PC-9 (cell line): ENCODE measurements at places on chromosomes 6 and 20.

DNA sequence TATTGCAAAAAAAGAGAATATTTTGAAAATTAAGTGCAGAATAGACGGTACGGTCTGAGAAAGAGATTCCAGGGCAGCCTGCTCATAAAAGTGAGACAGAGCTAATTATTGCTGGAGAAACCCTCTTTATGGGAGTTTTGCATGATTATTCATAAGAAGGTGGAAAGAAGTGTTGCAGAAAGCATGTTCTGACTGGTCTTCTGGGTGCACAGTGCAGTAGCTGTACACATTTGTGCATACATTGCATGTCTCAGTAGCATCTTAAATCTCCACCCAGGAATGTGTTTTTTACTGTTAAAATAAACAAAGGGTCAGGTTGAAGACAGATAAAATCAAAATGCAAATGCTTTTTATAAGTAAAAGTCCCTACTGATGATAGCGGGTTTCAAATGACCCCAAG is 1813.6 kb upstream of the DEFB115 start:
- no peak for DNase-seq

DNA sequence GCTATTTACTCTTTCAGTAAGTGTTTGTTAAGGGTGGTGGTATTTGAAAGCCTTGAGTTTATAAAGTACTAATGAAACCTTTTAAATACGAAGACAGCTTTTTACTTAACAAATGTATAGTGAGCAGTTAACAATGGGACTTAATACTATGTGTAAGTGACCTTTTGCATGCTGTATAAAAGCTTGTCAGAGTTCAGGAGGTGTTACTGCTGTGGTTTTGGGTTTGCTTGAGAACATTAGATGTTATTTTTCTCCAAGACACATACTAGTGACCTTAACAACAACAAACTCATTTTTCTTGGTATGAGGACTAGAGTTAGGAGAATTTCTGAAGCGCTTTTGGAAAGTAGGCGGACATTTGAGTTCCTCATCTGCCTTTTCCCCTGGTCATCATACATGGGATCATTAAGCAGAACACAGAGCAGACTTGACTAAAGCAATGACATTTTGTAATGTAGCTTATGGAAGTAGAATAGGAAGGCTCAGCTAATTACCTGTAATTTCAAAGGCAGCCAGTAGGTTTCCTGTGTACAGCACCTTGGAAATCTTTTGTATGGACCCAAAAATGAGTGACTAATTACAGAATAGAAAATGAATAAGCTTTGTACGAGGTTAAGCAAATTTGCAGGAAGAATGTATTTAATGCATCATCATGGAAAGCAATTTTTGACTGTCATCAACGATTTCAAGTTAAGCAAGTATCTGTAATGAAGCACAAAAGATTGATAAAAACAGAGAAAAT is 14.1 kb downstream of the CDYL start:
- no peak for DNase-seq

- no peak for DNase-seq
These were observed 35.2 kb upstream of the YWHAB start for GRCh38 chr20:44850272-44850671.

DNA sequence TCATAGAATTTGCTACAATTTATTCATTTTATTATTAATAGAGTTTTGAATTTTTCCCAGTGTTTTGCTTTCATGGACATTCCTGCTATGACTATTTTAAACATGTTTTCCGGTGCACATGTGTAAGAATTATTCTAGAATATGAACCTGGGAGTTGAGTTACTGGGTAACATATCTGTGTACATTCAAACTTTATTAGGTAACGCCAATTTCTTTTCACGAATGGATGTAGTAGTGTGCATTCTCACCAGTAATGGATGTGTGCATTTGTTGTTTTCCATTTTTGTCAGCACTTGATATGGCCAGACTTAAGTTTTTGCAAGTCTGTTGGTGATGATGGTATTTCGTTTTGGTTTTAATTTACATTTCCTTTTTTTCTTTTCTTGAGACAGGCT is 118.8 kb downstream of the CDKAL1 start:
- no peak for DNase-seq

DNA sequence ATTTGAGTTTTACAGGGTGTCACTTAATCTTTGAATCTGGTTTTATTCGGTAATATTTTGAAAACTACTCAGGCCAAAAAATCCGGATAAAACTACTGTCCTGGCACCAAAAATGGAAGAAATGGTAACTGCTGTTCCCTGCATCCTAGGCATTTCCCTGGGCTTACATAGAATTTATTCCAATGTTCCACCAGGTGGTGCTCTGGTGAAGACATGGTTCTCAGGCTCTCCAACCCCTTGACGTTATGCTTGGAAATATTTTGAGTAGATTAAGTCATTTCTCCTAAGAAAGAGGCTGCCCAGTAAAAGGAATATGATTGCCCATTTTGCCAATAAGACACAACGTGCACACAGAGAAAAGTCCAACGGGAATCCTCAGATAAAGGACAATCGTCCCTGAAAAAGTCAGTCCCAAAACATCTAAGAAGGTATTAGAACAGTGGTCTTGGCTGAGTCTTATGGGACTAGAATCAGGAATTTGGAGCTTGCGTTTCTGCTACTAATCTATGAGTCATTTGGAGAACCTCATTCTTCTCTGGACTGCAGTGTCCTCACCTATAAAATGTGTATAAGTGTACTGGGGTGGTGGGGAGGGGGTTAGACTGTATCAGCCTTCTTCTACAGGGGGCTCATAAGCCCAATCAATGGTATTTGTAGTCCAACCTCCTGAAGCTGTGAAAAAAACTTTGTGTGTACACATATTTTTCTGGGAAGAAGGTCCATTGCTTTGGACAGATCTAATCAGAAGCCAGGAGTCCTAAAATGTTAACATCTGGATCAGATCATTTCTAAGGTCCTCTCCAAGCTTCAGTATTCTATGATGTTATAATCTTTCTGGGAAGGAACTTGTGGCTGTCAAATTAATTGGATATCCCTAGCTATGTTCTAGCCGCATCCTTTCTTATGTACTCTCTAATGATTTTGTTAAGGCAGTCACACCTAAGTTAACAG is 131.0 kb upstream of the BMP2 start:
- DNase-seq: no peak

- no peak for DNase-seq
These were observed 401.5 kb upstream of the SASH1 start for GRCh38 chr6:147941143-147941542.

DNA sequence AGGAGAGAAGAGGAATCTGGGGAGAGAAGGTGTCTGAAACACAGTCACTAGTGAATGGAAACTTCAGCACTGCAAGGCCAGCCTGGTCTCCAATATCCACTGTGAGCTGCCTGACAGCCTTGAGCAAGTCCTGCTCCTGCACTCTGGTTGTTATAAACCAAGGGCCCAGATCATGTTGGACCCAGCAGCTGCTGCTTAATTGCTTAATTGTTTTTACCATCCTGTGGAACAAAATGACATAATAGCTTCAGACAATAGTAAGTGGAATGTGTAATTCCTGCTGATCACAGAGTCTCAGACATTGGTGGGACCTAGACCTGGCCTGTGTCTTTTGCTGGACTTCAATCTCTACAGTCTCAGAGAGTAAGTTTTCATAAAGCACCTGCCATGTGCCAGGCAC is 833.7 kb downstream of the TFAP2A start:
- DNase-seq: no peak

DNA sequence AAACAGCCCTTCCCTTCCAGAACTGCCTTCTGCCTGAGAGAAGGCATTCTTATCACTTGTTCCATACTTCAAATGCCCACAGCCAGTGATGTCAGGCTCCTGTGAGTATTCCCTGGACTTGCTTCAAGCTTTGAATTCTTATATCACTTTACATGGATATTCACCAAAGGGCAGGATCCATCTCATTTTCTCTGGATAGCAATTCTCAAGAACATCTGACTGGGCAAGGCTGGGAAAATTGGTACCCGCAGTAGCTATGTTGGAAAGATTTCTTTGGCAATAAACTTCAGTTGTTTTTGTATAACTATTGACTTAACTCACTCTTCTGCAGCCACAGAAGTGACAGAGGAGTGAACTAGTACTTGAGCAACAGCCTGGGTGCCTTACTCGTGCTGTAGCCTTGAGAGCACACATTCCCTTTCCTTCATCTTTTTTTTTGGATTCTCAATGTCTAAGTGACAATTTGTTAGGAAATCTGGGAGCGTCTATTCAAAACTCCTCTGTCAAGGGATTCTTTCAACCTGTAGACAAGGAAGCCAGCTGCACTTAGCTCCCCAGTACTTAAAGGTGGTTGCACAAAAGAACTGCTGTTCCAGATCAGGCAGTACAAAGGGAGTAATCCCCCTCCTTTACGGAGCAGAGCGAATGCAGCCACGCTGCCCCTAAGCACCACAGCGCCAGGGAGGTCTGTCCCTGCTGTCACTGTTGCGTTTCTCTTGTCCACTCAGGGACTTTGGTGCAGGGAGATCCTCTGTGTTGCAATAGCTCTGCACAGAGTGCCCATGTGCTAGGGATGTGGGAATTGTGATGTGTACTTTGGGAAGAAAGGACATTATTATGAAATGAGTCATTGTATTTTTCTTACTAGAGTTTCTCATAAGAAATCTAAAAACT is 69.6 kb downstream of the JAG1 start:
- DNase-seq: peak; percentile 84
